Stimulated activated CD4-positive, alpha-beta T cell treated with anti-CD3 and anti-CD28 coated beads, Interleukin-1b, Interleukin-23, amount 100 ng/mL, for 1 hour (primary cell): ENCODE measurements at places on chromosomes 1 and 21.

DNA sequence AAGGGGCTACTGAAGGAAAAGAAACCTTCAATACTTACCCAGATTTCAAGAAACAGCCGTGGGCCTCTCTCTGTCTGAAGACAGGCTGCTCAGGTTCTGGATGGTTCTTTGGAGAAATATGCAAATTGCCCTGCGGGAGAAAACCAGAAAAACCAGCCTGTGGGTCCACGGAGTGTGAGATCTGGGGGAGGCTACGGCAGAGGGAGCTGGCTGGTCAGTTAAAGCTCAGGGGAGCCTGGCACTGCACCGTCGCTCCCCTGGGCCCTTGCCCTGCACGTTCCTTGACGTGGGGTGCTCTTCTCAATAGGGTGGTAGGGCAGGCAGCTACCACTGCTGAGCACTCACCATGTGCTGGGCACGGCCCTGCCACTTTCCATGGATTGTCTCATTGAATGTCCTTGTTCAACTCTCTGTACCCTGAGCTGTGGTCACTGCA, 12.7 kb downstream of the TMCO4 start:
- no peak for DNase-seq

- no peak for DNase-seq
Observed at GRCh38 chr1:245060684-245061374, 94.0 kb upstream of the KIF26B start.

DNA sequence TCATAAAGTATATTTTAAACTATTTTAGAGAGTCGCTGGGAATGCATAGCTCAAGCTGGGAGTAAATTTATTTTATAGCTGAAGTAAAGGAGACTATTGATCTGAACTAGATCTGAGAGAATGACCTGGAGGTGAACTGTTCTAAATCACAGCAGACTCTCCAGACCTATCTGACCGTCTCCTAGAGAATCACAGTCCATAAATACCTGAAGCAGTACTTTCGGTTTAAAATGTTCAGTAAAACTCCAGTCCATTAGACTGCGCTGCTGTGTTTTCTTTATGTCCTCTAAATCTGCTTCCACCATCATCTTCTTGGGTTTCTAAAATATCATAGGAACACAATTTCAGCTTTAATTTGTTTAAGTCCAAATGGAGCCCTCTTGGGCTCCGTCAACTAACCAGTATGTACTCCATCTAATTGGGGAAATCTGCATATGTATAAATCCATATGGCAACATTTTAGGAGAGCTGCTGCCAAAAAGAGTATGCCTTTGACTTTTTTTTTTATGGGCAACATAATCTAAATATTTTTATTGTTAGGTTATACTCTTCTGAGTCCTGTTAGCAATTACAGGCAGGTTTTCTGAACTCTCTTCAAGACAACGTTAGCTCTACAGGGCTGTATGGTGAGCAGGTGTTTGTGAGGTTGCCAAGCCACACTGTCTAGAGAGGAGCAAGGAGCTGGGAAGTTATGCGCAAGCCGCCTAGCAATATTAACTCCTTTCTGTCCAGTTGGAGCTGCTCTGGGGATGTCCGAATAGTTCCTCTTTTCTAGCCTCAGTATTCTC, 111.2 kb downstream of the SPAG17 start:
- no peak for DNase-seq

- no peak for DNase-seq
Observed at GRCh38 chr1:36879613-36880012, 154.7 kb downstream of the GRIK3 start.

- DNase-seq = no peak
Observed at GRCh38 chr1:2628933-2629626, 3.7 kb downstream of the MMEL1 start.

GRCh38 chr1:54517496-54517895, 30.5 kb upstream of the ACOT11 start:
- DNase-seq = no peak

DNA sequence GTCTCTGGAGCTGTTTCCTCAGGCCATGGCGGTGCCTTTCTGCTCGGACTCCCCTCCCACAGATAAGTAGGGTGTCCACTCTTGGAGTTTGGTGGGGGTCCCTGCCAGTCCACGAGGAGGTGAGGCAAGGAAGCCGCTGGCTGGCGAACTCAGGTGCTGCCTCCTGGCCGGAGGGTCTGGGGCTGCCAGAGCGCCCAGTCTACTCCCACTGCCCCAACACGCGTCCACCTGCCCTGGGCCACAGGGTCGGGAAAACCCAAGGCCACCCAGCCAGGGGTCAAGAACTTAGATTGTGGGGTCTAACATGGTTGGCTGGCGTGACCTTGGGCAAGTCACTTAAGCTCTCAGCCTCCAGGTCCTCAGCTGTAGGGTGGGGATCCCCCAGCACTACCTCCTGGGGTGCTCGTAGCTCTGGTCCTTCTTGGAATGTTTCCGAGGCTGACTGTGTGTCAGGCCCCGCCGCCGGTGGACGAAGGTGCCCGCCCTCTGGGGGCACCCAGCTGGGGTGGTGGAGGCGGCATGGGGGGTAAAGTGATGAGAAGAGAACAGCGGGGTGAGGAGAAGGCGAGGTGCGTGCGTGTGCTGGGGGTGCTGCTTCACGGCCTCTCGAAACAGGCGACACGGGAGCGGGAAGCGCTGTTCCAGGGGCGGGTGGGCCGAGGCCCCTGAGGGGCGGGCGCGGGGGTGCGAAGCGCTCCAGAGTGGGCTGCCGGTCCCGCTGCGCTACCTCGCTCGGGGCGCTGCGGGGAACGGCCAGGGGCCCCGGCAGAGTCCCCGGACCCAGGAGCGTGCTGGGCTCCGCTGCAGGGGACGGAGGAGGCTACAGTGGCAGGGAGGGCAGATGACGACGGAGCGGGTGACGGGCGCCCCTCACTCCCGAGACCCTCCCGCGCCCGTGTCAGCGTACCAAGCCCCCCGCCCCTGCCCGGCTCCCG, 1.2 kb downstream of the SH2D5 start:
- DNase-seq = no peak

DNA sequence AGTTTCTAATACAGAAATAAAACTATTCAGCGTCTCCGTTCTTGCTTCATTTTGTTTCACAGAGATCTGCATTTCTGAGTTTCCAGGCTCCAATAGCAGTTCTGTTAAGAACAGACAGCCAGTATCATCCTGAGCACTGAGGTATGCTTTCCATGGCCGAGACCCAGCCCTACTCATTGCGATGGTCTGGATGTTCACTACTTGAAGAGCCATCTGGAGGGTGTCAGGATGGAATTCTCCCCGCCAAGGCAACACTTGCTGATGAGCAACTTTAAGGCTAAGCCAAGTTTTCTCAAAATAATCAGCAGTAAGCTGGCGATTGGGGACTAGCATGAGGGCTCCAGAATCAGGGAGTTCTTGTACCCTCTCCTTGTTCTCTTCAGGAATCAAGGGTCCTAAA, 7.7 kb upstream of the BCL2L15 start:
- no peak for DNase-seq

DNA sequence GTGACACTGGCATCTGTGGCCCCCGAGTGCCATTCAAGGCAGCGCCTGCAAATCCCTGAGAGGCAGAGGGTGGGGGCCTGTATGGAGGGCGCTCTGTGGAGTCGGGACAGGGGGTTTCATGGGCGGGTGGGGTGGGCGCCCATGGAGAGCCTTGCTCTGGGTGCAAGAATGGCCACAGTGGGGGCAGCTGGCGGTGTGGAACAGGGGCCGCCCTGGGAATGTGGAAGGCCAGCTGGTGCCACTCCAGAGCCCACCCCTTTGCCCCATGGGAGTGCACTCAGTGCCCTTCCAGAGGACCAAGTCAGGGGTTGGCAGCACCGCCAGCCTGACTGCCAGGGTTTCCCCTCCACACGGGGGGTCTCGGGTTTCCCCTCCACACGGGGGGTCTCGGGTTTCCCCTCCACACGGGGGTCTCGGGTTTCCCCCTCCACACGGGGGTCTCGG, 55.0 kb upstream of the TRAPPC10 start:
- DNase-seq = no peak

GRCh38 chr21:39022863-39023693, 160.2 kb downstream of the PSMG1 start:
- no peak for DNase-seq

DNA sequence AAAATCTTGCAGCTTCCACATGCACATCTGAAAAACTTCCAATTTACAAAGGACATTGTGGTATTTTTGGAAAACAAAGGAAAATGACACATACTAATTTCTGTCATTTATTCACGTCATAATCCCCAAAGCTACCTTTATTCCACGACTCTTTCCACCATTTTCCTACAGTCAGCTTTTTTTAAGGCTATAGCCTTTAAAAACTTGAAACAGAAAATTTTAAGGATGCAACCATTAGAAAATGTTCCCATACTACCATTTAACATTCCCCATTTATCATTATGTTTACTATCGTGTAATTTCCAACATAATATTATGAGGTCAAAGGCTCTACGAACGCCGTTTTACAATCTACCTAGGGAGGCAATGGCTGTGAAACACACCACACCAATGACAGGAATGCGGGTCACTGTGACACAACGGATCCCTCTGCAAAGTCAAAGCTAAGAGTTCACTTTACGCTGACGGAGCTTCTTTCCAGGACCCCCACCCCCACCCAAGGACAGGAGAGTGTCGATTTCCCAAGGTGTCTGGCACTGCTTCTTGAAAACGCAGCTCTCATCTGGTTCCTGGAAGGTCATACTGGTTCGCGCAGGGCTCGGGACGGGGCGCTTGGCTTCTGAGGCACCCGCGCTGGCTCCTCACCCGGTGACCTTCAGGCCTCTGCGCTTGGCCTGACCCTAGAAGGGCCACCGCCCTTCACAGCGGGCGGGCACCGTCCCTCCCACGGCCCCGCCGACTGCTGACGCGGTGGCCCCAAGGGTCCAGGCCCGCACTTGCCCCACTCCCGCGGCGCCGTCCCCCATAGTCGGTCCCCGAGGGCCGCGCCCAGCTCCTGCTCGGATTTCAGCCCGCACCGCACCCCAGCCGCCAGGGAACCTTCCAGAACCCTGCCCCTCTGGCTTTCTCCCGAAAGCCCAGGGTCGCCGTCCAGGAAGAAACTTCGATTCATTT, 50.5 kb upstream of the ATF3 start:
- DNase-seq = no peak

DNA sequence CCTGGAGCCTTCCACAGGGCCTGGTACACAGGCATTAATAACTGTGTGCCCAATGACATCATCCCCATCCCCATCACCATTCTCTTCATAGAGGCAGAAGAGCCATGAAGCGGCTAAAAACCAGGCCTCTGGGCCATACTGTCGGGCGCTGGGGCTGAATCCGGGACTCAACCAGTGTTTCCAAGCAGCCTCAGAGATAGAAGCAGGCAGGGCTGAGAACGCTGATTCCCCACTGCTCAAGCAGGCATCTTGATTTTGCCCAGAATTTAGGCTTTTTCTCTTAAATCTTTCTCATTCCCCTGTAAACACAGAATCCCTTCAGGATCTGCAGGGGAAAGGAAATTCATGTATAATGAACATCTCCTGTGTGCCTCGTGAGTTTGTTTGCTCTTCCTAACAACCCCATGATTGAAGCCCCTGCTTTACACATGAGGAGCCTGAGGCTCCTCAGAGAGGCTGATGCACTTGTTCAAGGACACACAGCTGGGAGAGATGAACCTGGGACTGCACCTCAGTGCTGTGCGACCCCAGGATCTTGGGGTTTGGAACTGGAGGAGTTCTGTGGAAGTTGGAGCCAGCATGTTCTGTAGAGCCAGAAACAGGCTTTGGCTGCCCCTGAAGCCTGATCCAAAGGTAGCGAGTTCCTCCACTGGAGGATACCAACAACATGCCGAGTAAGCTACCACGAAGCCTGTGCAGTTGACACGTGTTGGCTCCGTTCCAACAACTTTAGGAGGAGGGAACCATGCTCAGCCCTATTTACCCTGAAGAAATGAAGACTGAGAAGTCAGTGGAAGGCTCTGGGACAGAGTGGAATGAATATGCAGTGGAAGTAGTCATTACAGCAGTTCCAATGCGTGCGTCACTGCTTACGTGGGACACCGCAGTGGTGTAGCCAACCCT, 55.5 kb downstream of the EDN2 start:
- DNase-seq = no peak

DNA sequence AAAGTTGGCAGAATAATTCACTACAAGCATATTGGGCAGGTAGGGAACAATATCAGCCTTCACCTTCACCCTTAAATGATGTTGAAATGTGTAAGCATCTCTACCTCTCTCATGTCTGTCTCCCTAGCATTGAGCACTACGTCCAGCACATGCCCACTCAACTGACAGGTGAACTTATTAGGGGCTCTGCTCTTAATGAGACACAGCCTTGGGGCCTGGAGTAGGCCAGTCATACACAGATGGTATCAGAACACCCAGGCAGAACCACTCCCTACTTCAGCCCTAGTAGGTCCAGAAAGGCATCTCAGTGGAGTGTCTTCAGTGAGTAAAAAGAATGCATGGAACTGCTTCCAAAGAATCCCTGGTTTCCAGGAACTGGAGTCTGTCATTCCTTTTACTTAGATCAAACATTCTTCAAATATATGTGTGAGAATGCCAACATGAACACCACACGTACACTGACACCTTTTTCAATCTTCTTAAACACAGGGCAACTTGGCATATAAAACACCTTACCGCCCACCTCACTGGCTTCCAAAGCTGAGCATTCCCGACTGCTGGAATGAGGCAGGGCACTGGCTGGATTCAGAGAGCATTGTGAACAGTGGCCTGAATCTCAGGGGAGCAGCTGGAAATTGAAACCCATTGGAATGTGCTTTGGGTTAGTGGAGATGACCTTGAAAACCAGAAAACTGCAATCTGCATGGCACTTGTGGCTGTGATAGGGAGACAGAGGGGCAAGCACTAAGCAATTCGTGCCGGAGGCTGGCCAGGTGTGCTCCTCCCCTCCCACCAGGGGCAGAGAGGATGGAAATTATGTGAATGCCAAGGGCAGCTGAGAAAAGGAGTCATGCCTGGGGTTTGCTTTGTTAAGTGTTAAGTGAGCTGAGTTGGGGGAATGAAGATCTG, 24.2 kb upstream of the HSD3B1 start:
- no peak for DNase-seq

DNA sequence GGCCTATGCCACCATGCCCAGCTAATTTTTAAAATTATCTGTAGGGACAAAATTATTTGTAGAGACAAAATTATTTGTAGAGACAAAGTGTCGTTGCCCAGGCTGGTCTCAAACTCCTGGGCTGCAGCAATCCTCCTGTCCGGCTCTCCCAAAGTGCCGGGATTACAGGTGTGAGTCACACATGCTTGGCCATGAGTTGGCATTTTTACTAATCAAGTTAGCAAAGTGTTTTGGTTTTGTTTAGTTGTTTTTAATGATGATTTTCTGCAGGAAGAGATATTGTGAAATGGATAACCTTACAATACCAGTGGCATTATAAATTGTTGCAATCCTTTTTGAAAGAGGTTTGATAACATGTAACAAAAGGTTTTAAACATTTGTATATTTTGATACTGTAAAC, 65.3 kb upstream of the MAGI3 start:
- no peak for DNase-seq
